AG09319 (cell line): ENCODE measurements at places on chromosomes 11 and 22.

GRCh38 chr22:19766511-19767426 is 6.2 kb downstream of the TBX1 start:
- DNase-seq, result no peak

DNA sequence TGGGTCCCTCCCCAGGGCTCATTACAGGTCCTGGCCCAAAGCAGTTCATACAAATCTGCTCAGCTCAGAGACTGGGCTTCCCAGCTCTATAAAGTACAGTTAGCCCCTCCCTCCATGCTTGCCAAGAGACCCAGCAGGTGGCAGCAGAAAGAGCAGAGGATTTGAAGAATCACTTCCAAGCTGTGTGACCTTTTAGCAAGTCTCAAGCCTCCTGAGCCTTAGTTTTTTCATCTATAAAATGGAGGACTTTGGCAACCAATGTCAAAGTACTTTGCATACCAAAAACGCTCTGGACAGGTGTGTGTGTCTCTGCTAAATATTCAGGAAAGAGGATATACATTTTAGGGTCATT is 26.6 kb downstream of the RELT start:
- DNase-seq, result no peak

DNA sequence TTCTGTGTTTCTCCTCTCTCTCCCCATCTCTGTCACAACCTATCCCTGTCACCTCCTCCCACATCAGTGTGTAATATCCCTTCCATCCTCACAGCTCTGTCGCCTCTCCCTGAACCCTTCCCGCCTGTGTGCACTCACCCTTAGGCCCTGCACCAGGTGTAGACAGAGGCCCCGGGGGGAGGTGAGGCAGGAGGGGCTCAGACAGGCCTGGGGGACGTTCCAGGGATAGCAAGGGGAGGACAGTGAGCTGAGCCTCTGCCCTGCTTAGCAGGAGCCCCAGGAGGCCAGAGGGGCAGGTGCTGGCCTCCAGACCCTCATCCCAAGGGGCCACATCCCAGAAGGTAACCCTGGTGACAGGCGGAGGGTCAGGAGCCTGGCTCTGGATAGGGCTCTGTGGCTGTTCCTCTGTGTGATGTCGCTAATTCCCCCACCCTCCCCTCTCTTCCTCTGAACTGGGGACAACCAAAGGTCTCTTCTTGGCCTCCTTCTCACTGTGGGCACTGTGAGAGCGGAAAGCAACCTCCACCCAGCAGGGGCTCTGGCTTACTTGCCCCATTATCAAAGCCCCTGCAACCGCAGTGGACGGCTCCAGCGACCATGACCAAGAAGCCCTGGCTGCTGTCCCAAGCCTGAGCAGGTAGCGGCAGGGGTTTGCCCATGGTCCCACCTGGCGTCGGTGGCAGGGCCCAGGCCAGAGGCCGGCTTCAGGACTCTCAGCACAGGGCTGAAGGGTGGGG is 35.7 kb downstream of the KCNJ4 start:
- no peak for DNase-seq

DNA sequence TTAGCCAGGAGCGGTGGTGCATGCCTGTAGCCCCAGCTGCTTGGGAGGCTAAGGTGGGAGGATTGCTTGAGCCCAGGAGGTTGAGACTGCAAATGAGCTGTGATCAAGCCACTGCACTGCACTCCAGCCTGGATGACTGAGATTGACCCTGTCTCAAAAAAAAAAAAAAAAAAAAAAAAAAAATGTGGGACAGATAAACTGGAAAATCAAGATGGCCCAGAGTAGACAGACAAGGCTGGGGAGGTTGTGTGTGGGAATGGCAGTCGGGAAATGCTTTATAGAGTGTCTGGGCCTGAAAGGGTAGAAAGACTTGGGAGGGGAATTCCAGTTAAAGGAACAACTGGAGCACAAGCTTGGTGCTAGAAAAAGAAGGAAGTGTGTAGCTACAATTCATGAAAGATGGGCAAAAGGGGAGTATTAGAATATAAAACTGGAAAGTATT is 18.2 kb upstream of the WDR74 start:
- DNase-seq, result no peak

DNA sequence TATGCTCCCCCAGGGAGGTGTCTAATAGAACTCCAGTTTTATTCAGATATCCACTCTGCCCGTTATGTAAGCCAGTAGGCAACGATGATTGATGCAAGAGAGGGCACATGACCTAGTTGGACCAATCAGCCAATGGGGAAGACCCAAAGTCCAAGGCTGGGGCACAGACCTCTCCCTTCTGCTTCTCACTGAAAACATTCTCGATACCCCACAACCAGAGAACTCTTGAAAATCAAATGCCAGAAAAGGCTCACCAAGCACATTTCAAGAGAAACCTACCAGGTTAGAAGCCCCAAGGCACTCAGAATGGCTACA is 7.4 kb downstream of the HIRA start:
- DNase-seq, result no peak

- DNase-seq, result no peak
Observed at GRCh38 chr11:129911298-129911697, 15.9 kb upstream of the NFRKB start.

DNA sequence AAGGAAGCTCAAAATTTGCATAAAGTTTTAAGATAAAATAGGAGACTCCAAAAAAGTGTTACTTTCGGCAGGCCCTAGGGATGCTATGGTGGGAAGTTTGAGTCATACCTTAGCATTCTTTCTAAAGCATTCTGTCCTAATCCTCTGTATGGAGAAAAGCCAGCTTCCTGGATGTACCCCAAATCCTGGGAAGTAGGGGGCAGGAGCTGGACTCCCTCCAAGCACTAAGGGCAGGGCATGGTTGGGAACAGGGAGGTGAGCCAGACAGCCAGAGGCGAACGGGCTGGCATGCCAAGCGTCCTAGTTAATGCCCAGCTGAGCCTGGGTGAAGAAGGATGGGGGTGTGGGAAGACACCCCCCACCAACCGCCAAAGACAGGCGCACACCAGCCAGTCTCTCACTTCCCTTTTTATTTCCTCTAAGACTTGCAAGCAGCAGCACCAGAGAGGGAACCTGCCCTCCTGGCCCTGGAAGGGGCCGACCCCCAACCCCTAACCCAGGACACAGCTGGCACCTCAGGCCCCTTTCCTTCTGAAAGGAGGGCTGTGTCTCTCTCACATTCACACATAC is 23.9 kb downstream of the RTN4RL2 start:
- no peak for DNase-seq

DNA sequence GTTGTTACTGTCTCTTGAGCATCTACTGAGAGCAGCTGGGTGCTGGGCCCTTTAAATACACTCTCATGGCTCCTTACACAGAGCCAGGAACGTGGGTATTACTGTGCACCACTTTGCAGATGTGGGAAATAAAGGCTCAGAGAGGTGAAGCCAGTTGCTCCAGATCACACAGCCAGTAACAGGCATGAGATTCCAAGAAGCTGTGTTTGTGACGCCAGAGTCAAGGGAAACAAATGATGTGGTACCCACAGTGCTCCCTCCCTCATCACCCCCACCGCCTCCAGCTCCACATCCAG is 1.4 kb upstream of the PRDM11 start:
- no peak for DNase-seq

GRCh38 chr22:25201557-25202273 is 2.1 kb downstream of the CRYBB3 start:
- DNase-seq, result no peak

DNA sequence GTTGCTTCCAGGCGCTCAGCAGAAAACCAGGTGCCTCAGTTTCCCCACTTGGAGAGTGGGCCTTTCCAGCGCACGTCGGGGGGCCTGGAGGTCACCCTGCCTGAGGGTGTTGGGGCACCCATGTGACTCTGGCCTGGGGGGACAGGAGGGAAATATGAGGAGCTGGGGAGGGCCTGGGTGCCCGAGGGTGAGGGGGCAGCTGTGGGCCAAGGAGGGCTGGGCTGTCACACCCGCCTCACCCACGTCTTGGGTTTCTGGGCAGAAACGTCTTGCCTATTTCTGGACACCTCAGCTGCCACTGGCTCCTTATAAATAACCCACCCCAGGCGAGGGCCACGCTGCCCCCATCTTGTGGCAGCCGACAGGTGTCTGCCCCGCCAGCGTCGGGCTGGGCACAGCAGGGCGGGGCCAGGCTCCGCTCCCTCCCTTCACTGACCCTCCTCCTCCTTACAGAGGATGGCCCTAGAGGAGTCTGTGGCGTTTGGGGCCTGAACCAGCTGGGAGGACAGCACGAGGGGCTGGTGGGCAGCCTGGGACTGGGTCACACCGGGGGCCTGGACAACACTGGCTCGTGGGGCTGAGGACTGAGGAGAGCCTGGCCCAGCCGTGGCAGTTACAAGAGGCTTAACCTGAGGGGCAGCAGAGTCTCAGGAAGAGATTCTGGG is 1.5 kb downstream of the TNNT3 start:
- no peak for DNase-seq

DNA sequence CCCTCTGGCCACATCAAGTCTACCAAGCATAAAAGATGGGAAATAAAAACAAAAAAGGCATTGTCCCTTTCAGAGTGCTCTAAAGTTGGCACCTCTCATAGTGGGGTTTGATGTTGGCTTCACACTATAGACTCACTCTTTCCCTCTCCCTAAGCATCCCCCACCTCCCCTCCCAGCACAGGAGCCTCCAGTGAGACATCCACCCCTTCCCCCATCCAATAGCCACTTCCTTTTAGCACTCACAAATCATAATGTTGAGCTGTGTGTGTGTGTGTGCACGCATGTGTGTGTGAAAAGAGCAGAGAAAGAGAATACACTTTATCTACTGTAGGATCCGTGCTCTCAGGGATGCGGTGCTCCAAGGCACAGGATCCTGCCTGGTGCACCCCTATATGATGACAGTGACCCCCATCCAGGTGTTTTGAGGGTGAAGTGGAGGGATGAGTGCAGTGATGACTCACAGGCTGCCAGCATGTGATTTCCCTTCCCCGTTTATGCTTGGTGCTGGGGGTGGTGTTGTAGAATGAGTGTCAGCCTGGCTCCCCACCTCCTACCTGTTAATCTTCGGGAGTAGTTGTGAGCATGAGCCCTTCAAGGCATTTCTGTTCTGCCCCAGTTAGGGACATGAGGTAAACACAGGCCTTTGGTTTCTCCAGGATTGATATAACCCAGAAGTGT is 235.2 kb upstream of the B3GAT1 start:
- no peak for DNase-seq

GRCh38 chr22:27905653-27906052 is 13.4 kb downstream of the PITPNB start:
- no peak for DNase-seq

DNA sequence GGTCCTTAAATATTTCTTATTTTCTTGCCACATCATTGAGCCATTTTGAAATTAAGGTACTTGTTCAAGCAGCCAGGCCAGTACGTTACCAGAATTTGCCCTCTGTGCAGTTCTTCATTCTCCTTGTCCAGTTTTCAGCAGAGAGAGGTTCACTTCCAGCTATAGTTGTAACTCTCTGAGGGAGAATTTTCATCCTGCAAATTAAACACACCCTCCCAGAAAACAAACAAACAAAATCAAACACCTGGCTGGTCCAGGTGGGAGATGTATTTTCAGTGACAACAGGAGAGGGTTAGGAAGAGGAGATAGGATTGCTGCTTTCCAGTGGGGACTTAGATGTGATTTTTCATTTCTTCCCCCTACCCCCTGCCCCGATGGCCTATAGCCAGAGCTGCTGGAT is 45.0 kb downstream of the LHFPL7 start:
- no peak for DNase-seq

- no peak for DNase-seq
Observed at GRCh38 chr11:70900540-70900939, 351.8 kb downstream of the SHANK2 start.

GRCh38 chr11:59802639-59803176 is 7.9 kb downstream of the MRPL16 start:
- DNase-seq, result no peak
